Fibroblast of skin of abdomen (primary cell): ENCODE measurements at places on chromosomes 6 and 20.

GRCh38 chr6:49666930-49667757 is 30.5 kb upstream of the RHAG start:
- DNase-seq, result no peak

DNA sequence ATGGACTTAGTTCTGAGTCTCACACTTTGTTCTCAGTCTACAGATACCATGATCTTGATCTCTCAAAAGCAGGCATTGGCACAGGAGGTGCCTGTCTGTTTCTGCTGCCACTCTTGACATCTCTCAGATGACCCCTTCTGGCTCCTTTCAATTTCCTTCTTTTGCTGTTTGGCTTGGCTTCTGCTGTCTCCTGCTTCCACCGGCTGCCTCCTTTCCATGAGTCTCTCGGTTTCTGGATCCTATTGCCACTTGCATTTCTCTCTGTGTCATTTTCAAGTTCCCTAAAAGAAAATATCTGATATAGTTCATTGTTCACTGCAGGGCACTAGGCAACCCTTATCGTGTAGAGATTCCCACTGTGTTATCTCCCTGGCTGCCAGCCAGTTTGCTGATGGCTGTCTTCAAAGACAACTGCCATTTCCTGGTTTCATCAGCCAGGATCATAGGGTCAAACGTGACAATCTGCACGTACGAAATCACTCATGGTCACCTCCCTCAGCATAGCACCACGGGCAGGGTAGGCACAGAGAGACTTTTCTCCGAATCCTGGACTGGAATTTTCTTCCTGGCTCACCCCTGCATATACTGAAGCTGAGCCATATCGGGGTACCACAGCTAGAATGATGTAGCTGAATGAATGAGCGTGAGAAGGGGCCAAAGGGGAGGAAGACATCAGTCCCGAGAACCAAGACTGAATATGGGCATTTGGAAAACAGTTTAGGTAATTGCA is 144.6 kb upstream of the TMEM170B start:
- no peak for DNase-seq

DNA sequence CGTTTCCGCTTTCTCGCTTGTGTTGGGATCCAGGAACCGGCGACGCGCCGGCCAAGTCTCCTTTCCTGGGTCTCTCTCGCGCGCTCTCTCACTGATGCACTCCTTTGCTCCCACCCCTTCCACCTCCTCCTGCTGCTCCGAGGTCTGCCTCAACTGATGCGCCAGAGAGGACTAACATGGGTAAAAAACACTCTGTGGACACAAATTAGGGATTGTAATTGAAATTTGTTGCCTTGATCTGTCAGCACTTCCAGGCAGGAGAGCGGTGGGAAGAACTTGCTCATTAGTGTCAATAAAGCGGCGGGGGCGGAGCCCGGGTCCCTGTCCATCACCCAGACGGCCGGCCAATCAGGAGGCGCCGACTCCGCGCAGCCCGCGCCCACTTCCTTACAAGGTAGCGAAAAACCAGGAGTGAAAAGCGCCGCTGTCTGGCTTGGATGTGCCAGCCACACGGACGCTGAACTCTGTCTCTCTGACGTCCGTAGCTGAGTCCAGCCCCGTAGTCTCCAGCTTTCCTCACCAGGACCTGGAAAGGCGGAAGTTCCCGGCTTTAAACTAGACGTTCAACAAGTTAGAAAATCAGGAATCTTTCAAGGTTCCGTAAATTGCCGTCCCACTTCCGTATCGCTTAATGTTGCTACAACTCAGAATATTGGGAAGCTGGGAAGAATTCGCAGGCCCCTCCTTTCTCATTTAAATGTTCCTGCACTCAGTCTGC is at the start of gene TBX18:
Gene TBX18 (minus strand): TSS at position 267 of the 718 bp plus-strand sequence. CDS start 417 bp downstream, outside the sequence.
- DNase-seq, result peak; percentile 99

- DNase-seq, result peak; percentile 82
These were observed 178.4 kb upstream of the SUPT3H start for GRCh38 chr6:45555981-45556771.

DNA sequence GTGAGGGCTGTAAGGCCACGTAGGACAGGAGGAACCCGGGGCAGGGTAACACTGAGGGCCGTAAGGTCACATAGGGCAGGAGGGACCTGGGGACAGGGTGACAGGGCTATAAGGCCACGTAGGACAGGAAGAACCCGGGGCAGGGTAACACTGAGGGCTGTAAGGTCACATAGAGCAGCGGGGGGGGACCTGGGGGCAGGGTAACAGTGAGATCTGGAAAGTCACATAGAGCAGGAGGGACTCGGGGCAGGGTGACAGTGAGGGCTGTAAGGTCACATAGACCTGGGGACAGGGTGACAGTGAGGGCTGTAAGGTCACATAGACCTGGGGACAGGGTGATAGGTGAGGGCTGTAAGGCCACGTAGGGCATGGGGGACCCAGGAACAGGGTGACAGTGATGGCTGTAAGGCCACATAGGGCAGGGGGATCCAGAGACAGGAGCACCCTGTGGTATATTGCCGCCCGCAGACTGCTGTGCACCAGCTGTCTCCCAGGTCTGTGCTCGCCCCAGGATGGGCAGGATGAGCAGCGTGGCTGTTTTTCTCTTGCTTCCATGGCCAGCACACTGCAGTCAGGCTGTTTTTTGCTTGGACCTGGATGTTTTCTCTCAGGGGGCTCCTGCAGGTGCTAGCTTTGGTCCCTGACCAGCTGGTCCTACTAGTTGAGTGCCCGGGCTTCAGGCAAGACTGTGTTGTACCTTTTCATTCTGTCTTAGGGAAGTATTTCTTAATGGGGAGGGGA is 55.7 kb downstream of the SYTL3 start:
- no peak for DNase-seq

- DNase-seq, result no peak
These were observed 411.2 kb upstream of the SULF2 start for GRCh38 chr20:48196486-48196885.

DNA sequence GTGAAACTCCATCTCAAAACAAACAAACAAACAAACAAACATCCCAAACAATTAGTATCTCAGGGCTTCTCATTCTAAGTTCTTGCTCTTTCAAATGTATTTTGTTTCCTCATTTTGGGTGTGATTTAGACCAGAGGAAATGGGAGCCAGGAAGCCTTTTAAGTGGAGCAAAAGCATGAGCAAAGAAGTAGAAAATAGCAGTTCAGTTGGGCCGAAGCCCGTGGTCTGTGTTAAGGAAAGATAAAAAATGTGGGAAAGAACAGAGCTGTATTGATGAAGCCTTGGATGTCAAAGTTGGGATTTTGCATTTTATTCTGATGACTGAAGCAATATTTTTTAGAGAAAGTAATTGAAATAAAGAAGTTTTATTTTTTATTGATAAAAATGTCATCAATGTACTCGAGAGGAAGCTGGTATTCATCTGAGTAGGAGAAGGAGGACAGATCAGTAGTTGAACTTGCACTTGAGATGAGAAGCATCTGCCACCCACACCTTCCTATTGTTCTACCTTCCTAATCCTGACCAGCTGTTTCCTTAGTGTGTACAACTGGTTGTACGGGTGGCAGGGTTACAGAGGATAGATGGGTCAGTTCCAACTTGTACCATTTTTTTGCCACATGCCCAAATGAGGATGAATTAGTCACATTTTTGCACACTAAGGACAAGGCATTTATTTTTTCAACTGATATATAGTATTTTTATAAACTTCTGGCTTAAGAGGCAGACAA is 56.1 kb downstream of the KIAA0408 start:
- no peak for DNase-seq

DNA sequence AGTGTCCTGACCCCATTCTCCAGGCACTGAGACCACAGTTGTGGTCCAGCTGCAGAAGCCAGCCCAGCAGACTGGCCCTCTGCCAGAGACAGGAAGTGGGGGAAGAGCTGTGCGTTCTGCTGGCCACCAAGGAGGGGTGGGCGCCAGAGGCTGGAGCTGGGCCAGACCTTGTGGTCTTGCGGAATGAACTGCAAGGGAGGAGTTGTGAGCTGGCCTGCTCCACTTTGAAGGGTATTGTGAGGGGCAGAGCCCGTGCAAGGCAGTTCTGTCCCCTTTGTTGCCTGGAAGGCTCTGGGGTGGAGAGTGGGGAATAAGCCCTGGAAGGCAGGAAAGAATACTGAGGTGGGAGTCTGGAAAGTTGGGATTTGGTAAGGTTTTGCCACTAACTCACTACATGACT is 3.6 kb upstream of the MDFI start:
- peak; percentile 73 for DNase-seq

DNA sequence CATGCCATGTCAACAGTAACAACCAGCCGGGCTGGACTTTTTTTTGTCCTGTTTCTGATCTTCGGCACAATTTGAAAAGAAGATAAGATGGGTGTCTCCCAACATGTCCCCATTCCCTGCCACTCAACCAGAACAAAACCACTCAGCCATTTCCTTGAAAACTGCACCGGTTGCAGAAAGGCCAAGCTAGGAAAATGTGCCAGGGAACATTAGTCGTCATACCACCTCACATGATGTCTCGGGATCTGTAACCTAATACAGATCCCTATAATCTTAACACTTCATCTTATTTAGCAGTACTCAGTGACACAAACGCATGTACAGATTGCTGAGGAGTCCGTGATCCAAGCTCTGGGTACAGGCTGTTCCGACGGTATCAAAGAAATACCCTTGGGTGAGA is 46.5 kb downstream of the ALDH8A1 start:
- DNase-seq, result no peak
